ENCODE measurements at places on chromosomes 11 and 22. TPM values are rescaled to one million over a fixed set of nuclear protein-coding genes. Genes with fewer than 3 reads are reported as not detected.

DNA sequence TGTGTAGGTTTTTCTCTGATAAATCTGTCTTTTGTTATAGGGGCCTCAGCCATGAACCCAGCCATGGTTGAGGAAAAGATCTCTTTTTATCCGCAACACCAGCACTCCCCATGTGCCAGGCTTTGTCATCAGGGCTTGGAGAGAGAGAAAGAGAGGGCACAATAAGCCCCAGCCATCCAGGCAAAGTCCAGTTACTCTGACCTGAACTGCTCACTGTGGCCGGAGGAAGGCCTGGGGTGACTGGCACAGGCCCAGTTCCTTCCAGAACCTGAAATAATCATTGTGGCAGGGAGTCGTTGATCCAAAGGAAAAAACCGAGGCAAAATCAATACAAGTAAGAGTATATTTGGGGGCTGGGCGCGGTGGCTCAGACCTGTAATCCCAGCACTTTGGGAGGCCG, 3.9 kb upstream of the ARHGAP8 start:
- DNase-seq = no peak

DNA sequence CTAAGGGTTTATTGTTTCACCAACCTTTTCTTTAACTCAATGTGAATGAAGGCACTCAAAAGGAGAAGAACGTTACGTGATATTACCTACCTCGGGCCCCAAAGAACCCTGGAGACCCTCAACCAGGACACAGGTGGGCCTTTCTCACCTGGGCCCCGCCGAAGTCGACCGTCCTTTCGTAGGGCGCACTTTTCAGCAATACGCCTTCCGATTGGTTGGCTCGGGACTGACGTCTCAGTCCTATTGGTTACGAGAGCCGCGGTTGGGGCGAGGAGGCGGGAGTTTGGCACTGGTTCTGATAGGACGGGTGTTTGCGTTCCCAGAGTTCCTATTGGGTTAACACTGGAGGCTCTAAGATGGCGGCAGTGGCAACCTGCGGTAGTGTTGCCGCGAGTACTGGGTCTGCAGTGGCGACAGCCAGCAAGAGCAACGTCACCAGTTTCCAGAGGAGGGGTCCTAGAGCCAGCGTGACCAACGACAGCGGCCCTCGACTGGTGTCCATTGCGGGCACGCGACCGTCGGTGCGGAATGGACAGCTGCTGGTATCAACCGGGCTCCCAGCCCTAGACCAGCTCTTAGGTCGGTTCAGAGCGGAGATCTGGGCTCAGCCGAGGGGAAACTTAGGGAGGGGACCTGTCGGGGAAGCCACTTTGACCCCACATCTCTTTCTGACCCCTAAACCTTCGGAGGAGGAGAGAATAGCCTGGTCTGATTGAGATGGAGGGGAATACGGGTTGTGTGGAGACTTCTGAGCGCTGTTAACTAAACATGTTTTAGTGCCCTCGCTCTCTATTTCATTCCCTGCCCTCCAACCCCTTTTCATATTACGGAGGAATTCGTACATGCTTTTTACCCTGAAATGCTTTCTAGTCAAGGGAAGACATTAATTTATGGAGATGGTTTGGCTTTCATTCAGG, at the start of the genes ELP4 and IMMP1L:
Gene ELP4 (plus strand): TSS at position 339 of the 917 bp plus-strand sequence. CDS start 18 bp downstream, at position 357.
Gene IMMP1L (minus strand): TSS at position 194 of the 917 bp plus-strand sequence. CDS start 46,346 bp downstream, outside the sequence.
- peak; percentile 97 for DNase-seq

GRCh38 chr22:24157822-24158135, 23.5 kb upstream of the SUSD2 start:
- DNase-seq = no peak

- DNase-seq = peak; percentile 86
Measured at GRCh38 chr22:50530877-50531545, 1.2 kb upstream of the TYMP start.

DNA sequence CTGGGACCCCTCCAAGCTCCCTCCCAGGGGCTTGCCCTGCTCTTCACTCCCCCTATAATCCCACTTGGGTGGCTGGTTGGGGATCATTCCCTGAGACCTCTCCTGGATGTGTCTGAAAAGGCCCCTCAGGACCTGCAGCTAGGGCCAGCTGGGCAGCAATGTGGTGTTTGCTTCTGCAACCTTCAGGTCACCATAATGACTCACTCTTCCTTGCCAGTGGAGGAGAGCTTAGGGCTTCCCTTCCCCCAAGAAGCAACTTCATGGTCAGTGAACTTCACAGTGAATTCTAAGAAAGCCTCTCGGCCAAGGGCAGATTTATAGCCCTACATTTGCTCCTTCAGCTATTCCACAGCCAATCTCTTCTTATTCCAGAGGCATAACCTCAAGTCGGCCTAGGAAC, 45.1 kb upstream of the TSPAN18 start:
- DNase-seq = no peak

DNA sequence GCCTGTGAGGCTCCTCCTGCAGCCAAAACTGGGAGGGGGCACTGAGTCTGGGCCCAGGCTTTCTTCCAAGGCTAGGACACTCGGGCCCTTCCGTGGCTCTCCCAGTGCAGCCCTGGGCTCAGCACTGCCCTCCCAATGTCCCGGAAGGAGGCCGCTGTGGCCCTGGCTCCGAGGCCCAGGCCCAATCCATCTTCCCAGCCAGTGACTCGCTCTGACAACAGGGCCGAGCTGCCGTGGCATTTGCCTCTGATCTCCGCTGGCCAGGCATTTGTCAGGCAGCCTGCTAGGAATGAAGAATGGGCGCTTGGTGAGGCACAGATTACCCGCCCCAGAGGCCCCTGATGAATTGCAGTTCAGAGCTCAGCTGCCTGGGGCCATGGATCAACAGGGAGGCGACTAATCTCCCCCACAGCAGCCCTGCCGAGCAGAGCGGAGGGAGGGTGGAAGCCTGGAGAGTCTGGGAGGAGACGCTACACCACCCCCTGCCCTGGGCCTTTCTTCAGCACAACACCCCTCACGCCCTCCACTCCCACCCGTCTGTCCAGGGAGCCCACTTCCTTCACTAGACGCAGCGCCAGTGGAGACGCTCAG, 8.3 kb downstream of the FXYD2 start:
- peak; percentile 80 for DNase-seq

- DNase-seq = peak; percentile 17
Measured at GRCh38 chr11:58028687-58029411, 1.9 kb upstream of the OR6Q1 start.

DNA sequence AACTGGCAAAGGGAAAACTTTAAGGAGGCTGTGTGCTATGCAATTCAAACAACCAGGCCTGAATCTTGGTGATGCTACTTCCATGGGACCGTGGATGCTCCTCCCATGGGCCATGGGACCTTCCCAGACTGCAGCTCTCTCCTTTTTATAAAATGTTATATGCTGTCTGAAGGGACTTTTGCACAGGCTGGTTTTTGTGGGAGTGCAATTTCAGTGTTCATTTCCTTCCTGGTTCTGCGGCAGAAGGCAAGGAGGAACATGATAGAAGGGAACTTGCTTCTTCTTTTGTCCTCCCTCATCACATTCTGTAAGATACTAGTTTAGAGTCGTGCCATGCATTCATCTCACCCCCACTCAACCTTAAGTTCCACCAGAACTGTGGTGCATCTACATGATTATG, 68.9 kb downstream of the C11orf58 start:
- no peak for DNase-seq

DNA sequence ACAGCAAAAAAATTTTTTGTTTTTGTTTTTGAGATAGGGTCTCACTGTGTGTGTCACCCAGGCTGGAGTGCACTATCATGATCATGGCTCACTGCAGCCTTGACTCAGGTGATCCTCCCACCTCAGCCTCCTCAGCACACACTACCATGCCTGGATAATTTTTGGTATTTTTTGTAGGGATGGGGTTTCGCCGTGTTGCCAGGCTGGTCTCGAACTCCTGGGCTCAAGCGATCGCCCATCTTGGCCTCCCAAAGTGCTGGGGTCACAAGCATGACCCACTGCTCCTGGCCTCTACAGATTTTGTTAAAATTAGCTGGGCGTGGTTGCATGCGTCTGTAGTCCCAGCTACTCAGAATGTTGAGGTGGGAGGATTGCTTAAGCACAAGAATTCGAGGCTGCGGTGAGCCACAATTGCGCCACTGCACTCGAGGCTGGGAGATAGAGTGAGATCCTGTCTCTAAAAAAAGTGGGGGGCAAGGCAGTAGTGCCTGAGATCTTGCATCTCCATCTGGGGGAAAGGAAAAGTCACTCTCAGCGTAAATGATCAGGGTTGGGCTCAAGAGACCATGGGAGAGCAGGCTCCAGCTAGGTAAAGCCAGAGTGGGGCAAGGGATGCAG, 10.6 kb upstream of the DGKZ start:
- DNase-seq = no peak

DNA sequence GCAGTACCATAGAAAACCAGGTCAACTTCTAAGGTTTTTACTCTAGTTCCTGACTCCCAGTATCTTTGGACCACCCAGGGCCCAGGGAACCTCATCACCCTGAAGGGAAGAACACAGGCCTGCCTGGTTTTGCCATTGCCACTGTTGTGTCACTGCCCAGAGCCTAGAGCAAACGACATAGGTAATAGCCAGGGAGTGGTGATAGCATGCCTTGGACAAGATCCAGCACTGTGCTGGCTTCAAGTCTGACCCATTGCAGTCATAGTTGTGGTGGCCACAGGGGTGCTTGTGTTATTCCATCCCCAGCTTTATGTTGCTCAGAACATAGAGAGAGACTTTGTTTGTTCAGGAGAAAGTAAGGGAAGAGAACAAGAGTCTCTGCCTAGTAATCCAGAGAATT, 2310.2 kb downstream of the LRRC4C start:
- peak; percentile 26 for DNase-seq

The TEX54 gene
- not detected for total RNA-seq

The SYT7 gene
- total RNA-seq = 12.2 TPM

The PKNOX2 gene
- total RNA-seq = 4.9 TPM

The TRIM49 gene
- not detected for total RNA-seq

The SOX10 gene
- 0.66 TPM for total RNA-seq

The OMP gene
- total RNA-seq = not detected

The VPREB1 gene
- total RNA-seq = not detected
